Muscle of leg (tissue), 16 donors: ENCODE measurements at places on chromosomes 5 and 9. TPM values are rescaled to one million over a fixed set of nuclear protein-coding genes. Genes with fewer than 3 reads are reported as not detected.

Gene PCYOX1L
- 10.4 TPM for polyA plus RNA-seq

Gene SELENOP
- polyA plus RNA-seq: 122 TPM

Gene CYFIP2
- 4.4 TPM for polyA plus RNA-seq

Gene FAT2
- 0.61 TPM for polyA plus RNA-seq

Gene RNF180
- polyA plus RNA-seq: 1.3 TPM

Gene RNF224
- polyA plus RNA-seq: 7.4 TPM

Gene PCDHGA8
- polyA plus RNA-seq: 0.68 TPM

Gene SLC1A1
- polyA plus RNA-seq: 2.1 TPM

Gene SPINK7
- polyA plus RNA-seq: 0.22 TPM

Gene PPP2R2B
- polyA plus RNA-seq: 1.4 TPM

Gene PCDHGB7
- polyA plus RNA-seq: 8.1 TPM

Gene HSPB3
- 167 TPM for polyA plus RNA-seq

Gene SPAG8
- 2.1 TPM for polyA plus RNA-seq

Gene MZB1
- polyA plus RNA-seq: 0.22 TPM

Gene PARP8
- polyA plus RNA-seq: 7.0 TPM

Gene PCDHGA6
- 2.6 TPM for polyA plus RNA-seq

Gene IFNA21
- not detected for polyA plus RNA-seq

Gene CATSPER3
- 0.86 TPM for polyA plus RNA-seq

Gene CDKN2AIPNL
- 27.2 TPM for polyA plus RNA-seq

Gene SLC31A2
- polyA plus RNA-seq: 3.3 TPM

Gene EQTN
- polyA plus RNA-seq: not detected

Gene TIMD4
- 2.5 TPM for polyA plus RNA-seq

Gene GRIN3A
- 0.71 TPM for polyA plus RNA-seq

Gene TYRP1
- 1.3 TPM for polyA plus RNA-seq

Gene ELP1
- 33.7 TPM for polyA plus RNA-seq

Gene CA9
- 0.62 TPM for polyA plus RNA-seq

Gene PCDHB9
- polyA plus RNA-seq: 1.9 TPM

Gene ADAMTSL2
- 3.6 TPM for polyA plus RNA-seq

Gene MUSK
- 16.6 TPM for polyA plus RNA-seq

Gene BAAT
- polyA plus RNA-seq: 0.60 TPM

Gene TCF7
- polyA plus RNA-seq: 1.7 TPM

Gene UBE2QL1
- polyA plus RNA-seq: 2.8 TPM

Gene NOP16
- 33.9 TPM for polyA plus RNA-seq

Gene TMEM215
- polyA plus RNA-seq: 0.88 TPM

Gene FOXD4L6
- not detected for polyA plus RNA-seq

Gene ANKRD33B
- 1.4 TPM for polyA plus RNA-seq

Gene DMXL1
- polyA plus RNA-seq: 22.0 TPM

Gene P4HA2
- 44.5 TPM for polyA plus RNA-seq

Gene PCDHB14
- polyA plus RNA-seq: 6.6 TPM

Gene FOXI1
- not detected for polyA plus RNA-seq

Gene PDE6A
- polyA plus RNA-seq: 0.03 TPM

Gene PLEKHG4B
- polyA plus RNA-seq: 2.1 TPM

Gene ARL14EPL
- 0.05 TPM for polyA plus RNA-seq

Gene CSF1R
- 31.4 TPM for polyA plus RNA-seq

Gene TAF11L5
- polyA plus RNA-seq: not detected

Gene ESM1
- polyA plus RNA-seq: 5.6 TPM

Gene IL33
- polyA plus RNA-seq: 33.1 TPM
